ENCODE measurements at places on chromosomes 2 and 18.

GRCh38 chr2:237160271-237160919 is 74.7 kb downstream of the COPS8 start:
- no peaks in the 10 kb centered on the region for H3K4me1 ChIP-seq
- no peak overlapping the region for H3K4me3 ChIP-seq
- no peak for DNase-seq
- no peaks in the 10 kb centered on the region for H3K36me3 ChIP-seq

DNA sequence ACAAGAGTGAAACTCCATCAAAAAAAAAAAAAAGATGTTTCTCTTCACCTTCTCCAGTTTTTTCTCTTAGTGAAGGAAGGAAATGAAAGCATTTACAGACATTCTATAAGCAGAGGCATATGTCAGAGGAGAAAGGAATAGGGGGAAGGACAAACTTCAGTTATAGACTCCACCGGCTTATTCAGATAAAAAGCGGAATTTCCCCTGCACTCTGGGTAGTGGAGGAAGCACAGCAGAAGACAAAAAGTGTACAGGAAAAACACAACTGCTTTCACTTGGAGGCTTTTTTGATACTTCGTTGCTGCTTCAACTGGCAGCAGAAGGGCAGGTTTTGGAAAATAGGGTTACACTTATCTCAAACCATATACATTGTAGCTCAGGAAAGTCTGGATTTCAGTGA is 3.2 kb upstream of the MGAT4A start:
- H3K4me1 ChIP-seq = peaks cover 8% of the 10 kb centered on the region
- no peaks in the 10 kb centered on the region for H3K27me3 ChIP-seq
- H3K27ac ChIP-seq = no peak overlapping the region
- no peak overlapping the region for H3K4me3 ChIP-seq

- DNase-seq = no peak
- H3K27me3 ChIP-seq = peaks cover 63% of the 10 kb centered on the region
- H3K4me3 ChIP-seq = peak overlapping the region; percentile 37
These were observed 723 bp upstream of the SLC30A3 start for GRCh38 chr2:27263287-27264252.

- H3K36me3 ChIP-seq = no peaks in the 10 kb centered on the region
- H3K27me3 ChIP-seq = no peaks in the 10 kb centered on the region
- H3K4me1 ChIP-seq = peaks cover 17% of the 10 kb centered on the region
- no peak for DNase-seq
These were observed 316.1 kb upstream of the MYT1L start for GRCh38 chr2:2647141-2647541.

GRCh38 chr2:66984864-66985263 is 412.3 kb upstream of the ETAA1 start:
- no peaks in the 10 kb centered on the region for H3K36me3 ChIP-seq
- no peaks in the 10 kb centered on the region for H3K27me3 ChIP-seq
- no peak overlapping the region for H3K27ac ChIP-seq
- no peak for DNase-seq
- H3K4me1 ChIP-seq = peaks cover 6% of the 10 kb centered on the region

GRCh38 chr2:233756429-233757081 is 3.5 kb upstream of the UGT1A1 start:
- no peaks in the 10 kb centered on the region for H3K36me3 ChIP-seq
- H3K4me3 ChIP-seq = no peak overlapping the region
- no peak overlapping the region for H3K27ac ChIP-seq
- H3K4me1 ChIP-seq = peaks cover 7% of the 10 kb centered on the region
- DNase-seq = no peak

DNA sequence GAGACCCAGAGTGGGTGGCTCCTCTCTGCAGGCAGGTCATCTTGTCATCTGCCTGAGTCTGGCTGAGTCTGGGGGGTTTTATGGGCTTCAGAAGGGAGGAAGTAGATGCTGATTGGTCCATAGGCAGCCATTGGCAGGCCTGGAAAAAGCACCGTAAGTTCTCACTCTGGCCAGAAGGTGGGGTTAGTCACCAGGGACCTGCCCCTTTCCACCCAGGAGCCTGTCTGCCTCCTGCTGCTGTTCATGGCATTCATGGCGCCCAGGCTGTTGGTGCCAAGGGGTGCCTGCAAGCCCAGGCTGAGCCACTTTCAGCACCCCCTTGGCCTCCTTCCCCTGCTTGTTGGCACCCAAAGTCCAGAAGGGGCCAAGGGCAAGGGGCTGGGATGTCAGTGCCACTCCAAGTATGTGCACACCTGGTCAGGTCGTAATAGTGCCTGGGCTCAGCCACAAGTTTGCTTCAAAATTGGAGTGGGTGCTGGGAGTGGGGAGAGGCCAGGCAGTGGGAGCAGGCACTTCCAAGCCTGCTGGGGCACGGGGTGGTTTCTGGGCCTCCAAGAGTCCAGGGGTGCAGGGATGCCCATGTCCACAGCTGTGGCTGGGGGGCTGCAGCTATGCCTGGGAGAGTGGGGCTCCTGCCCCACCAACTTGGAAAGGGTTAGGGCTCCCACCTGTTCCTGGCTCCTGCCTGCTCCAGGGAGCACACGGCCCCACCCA is 178.1 kb downstream of the FAM210A start:
- no peak for DNase-seq
- H3K27me3 ChIP-seq = peaks cover 11% of the 10 kb centered on the region
- no peaks in the 10 kb centered on the region for H3K36me3 ChIP-seq
- H3K27ac ChIP-seq = no peak overlapping the region
- no peak overlapping the region for H3K4me3 ChIP-seq

DNA sequence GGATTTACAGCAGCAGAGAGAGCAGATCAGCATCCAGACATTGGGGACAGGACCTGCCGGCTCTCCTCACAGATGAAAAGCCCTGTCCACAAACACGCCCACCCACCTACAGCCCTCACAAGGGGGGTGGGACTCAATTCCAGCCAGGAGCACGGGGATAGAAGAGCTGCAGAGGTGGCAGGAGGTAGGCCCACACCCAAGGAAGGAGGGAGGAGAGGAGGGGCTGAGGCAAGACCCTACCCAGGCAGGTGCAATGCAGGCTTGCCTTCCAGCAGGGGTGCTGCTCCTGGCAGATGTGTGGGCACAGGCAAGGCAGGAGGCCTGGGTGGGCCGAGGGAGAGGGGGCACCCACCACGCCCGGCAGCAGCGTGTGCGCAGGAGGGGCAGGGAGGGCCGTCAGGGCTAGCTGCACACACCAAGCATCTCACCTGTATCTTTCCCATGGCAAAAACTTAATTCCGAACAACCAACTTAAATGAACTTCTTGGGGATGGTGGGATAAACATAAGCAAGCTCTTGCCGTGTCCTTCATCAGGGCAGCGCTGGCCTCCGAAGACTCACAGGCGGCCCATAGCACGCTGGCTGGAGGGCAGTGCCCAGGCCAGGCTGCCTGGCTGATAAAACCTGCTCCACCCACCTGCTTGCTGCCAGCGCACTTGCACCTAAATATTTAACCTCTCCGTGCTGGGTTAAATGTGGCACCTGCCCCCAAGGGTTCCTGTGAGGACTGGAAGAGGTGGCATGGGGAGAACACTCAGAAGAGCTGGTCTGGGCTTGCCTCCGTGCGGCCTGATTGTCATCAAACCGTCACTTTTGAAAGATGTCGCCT is 219.5 kb downstream of the HDAC4 start:
- no peak overlapping the region for H3K4me3 ChIP-seq
- H3K27me3 ChIP-seq = no peaks in the 10 kb centered on the region
- H3K27ac ChIP-seq = no peak overlapping the region
- H3K4me1 ChIP-seq = no peaks in the 10 kb centered on the region
- no peaks in the 10 kb centered on the region for H3K36me3 ChIP-seq

DNA sequence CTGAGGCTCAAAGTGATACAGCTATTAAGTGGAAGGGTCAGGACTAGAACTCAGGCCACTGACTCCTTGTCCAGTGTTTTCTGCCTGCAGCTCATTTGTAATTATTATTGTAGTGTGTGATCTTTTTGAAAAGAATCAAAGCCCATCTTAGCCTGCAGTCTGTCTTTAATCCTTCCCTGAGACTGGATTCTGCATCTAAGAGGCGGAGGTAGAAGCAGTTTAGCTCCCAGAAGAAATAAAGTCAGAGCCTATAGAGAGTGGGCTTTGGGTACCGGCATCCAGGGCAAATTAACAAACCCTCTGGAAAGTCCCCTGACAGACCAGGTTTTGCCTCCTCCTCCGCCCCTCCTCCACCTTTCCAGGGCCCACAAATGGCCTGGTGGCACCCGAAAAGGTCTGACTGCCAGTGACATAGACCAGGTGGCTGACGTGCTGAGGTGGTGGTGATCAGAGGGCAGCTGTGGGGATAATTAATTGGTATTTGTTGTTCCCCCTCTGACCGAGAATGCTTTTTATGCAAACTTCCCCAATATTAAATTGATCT is 2.2 kb upstream of the RAX start:
- no peak overlapping the region for H3K4me3 ChIP-seq
- no peaks in the 10 kb centered on the region for H3K36me3 ChIP-seq
- peaks cover 100% of the 10 kb centered on the region for H3K27me3 ChIP-seq
- H3K4me1 ChIP-seq = no peaks in the 10 kb centered on the region

DNA sequence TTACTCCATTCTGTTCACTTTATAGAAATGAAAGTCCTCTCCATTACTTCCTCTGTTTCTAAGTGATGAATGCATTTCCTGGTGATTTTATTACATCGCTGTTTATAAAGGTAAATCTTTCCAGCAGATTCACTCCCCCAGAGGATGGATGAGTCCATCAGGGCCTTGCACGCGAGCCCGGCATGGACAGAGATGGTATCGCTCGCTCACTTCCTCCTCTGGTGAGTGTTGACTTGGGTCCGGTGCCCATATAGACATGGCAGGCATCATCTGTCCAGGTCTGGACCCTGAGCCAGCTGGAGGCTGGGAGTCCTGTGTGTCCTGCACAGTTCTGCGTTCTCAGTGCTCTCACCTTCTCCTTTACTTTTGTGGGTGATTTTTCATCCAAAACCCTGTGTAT is 733.6 kb upstream of the SALL3 start:
- no peak overlapping the region for H3K27ac ChIP-seq
- DNase-seq = no peak
- H3K4me3 ChIP-seq = no peak overlapping the region

- peaks cover 9% of the 10 kb centered on the region for H3K4me1 ChIP-seq
- H3K36me3 ChIP-seq = no peaks in the 10 kb centered on the region
- no peak for DNase-seq
- H3K4me3 ChIP-seq = no peak overlapping the region
- H3K27me3 ChIP-seq = no peaks in the 10 kb centered on the region
These were observed 111.9 kb upstream of the MAPRE2 start for GRCh38 chr18:34929336-34929780.

DNA sequence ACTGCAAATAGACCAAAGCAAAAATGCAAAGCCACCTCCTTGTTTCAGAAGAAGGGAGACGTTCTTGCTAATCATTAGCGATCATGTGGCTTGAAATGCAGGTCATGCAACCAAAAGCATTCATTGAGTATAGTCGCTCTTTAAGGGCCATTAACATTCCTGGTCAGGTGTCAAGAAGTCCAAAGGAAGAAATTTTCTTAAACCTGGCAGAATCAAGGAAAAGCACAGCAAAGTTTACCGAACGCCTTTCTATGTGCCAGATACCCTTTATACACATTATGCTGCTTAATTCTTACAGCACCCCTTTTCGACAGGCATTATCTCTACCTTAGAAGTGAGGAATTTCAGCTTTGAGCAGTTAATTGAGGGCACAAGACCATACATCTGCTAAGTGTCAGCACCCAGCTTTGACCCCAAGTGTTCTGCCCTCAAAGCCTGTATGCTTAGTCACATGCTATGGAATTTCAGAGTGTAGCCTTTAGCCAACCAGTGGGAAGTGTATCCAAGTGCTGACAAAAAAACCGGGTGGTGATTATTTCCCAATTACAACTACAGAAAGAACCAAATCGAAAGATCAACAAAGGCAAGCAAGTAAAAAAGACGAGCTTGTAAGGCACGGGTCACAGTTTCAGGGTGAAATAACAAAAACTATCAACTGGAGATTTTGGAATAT is 70.8 kb downstream of the EPHA4 start:
- H3K36me3 ChIP-seq = no peaks in the 10 kb centered on the region
- H3K27me3 ChIP-seq = no peaks in the 10 kb centered on the region
- no peak overlapping the region for H3K27ac ChIP-seq
- H3K4me3 ChIP-seq = no peak overlapping the region
- no peaks in the 10 kb centered on the region for H3K4me1 ChIP-seq

GRCh38 chr2:16303761-16304160 is 361.9 kb downstream of the CYRIA start:
- H3K4me1 ChIP-seq = no peaks in the 10 kb centered on the region
- H3K4me3 ChIP-seq = no peak overlapping the region
- no peaks in the 10 kb centered on the region for H3K36me3 ChIP-seq
- no peak overlapping the region for H3K27ac ChIP-seq
- H3K27me3 ChIP-seq = no peaks in the 10 kb centered on the region
- DNase-seq = no peak

GRCh38 chr2:203797712-203798111 is 69.9 kb upstream of the CTLA4 start:
- no peak for DNase-seq
- H3K36me3 ChIP-seq = no peaks in the 10 kb centered on the region
- H3K27me3 ChIP-seq = no peaks in the 10 kb centered on the region
- H3K4me3 ChIP-seq = no peak overlapping the region
- no peak overlapping the region for H3K27ac ChIP-seq
